ENCODE measurements at places on chromosomes 5 and 9.

- no peak for DNase-seq
These were observed 14.4 kb downstream of the CKMT2 start for GRCh38 chr5:81247441-81247972.

- DNase-seq: no peak
These were observed 38.9 kb downstream of the EFNA5 start for GRCh38 chr5:107631805-107632362.

GRCh38 chr9:112271466-112272098 lies 61.8 kb downstream of the PTBP3 start:
- no peak for DNase-seq

GRCh38 chr9:125971050-125971449 lies 223.9 kb downstream of the PBX3 start:
- DNase-seq: no peak

DNA sequence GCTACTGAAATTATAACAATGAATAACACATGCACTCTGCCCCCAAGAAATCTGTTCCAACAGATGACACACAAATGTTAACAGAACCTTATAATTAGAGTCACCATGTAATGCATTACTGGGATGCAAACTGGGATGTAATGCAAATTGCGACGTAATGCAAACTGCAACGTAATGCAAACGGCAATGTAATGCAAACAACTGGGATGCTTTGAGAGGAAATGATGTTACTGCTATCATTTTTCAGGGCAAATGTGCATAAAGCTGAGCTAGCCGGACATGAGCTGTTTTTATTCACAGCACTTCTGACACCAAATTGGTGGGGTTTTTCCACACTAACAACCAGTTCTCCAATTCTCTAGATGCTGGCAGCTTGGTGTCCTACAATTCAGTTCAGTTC lies 117.2 kb downstream of the ADAMTS16 start:
- DNase-seq: no peak

DNA sequence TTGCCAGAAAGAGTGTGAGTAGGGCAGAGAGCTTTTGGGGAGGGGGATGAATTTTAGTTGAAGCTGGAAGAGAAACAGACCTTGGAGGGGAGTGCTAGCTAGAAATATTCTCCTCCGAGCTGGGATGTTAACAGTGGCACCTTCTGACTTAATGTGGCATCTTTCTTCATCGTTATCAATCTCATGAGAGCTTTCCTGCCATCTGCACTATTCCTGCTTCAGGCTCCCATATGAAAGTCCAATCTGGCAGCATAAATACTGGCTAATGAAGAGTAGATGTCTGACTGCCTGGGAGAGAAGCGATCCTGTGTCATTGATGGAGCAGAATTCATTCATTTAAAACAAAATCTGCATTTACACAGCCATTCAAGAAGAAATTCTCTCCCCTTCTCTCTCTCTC lies 284.5 kb downstream of the TMEM38B start:
- no peak for DNase-seq

DNA sequence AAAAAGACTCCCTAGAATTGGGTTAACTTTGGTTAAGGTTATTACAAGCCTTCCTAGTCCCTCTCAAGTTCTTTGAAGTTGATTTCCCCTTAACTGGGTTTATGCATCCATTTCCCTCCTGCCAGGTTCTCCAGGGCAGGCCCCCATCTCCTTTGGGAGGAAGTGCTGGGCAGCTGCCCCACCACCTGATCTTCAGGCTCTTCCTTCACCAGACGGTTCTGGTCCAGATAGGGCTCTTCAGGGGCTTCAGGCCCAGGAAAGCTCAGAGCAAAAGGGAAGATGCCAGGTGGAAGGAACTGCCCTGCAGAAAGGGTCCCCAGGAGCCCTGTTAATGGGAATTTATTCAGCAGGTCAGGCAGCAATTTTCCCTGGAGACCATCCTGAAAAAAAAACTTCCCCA lies 2.1 kb downstream of the SMIM32 start:
- DNase-seq: no peak

GRCh38 chr5:159602434-159602833 lies 272.1 kb upstream of the IL12B start:
- no peak for DNase-seq

DNA sequence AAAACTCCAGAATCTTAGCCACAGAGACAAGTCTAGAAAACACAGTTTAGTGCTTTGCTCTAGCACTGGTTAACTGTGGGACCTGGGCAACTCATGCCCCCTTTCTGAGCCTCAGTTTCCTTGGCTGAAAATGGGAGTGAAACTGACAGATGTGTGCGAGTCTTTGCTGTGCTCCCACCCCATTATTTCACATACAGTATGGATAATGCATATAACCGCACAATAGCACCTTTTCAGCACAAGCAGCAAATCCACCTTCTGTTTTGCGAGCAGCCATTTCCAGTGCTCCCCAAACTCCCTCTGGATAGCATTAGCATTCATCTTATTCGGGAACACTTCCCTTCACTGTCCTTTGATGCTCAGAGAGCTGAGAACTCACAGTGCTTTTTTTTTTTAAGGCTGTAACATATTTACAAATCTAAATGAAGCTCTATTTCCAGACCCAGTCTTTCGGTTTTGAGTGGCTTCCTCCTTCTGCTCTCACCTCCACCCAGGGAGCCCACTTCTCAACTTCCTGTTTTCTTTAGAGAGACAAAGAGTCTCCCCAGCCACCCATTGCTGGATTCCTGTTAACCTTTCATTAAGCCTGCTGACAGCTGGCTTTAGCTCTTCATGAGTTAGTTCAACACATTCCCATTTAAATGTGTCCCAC lies 49.2 kb downstream of the TIMD4 start:
- DNase-seq: peak; percentile 21

DNA sequence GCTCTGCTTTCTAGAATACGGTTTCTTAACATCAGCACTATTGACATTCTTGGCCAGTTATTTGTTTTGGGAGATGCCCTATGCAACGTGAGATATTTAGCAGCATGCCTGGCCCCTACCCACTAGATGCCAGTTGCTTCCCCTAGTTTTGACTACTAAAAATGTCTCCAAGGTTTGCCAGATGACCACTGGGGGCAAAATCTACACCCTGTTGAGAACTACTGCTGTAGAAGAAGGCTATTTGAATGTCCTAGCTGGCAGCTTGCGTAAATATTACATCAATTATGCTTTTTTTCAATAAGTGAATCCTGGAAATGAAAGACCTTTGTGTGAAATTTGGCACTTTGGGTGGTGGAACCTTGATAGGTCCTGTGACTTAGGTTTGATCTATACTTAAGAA lies 5.0 kb downstream of the NCBP1 start:
- no peak for DNase-seq

DNA sequence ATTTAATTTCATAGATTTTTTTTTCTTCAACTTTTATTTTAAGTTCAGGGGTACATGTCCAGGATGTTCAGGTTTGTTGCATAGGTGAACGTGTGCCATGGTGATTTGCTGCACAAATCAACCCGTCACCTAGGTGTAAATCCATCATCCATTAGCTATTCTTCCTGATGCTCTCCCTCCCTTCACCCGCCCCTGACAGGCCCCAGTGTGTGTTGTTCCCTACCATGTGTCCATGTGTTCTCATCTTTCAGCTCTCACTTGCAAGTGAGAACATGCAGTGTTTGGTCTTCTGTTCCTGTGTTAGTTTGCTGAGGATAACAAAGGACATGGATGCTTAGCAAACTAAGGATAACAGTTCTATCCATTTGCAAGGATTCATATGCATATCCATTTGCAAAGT lies 209.1 kb upstream of the ADCY2 start:
- DNase-seq: no peak

DNA sequence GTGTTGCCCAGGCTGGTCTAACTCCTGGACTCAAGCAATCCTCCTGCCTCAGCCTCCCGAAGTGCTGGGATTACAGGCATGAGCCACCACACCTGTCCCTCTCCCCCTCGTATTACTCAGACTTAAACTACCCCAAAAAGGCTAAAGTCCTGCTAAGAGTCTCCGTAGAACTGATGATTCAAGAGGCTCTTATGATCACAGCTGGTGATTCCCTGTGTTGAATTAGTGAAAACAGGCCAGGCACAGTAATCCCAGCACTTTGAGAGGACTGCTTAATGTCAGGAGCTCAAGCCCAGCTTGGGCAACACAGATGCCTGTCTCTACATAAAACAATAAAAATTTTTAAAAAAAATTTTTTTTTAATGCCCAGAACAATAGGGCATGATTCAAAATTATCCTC lies 9.2 kb downstream of the CDC26 start:
- no peak for DNase-seq

- DNase-seq: no peak
These were observed 108.6 kb downstream of the DAB2IP start for GRCh38 chr9:121759996-121760395.

DNA sequence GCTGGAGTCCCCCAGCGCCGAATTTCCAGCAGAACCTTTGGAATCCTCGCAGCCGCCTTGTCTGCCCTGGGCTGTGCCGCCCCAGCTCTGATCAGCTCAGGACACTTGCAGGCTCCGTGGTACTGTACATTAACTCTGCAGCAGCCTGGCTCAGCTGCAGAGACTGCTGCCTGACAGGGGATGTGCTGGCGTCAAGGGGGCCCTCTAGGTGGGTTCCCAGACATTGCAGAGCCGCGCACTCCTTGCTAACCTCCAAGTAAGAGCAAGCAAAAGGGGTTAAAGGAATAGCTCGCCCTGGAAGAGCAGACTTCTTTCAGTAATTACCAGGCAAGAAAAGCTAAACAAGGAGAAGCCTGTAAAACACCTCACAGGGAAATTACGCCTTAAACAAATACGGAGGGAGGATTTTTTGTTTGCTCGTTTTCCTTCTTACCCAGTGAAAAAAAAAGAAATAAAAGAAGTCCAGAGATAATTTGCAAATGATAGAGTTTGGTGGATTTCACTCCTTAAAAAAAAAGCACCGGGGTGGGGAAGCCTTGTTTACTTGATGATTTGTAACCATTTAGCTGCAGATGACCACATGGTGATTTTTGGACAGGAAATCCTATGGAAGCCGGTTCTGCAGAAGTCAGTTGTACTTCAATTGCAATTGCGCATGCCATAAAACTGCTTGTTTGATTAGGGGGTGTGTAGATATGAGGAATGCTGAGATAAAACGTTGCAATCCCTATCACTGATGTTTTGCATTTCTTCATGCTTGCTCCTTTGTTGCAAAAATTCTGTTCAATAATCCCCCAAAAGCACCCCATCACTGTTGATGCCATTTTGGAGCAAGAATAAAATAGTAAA lies 305.8 kb downstream of the PDE4D start:
- no peak for DNase-seq

DNA sequence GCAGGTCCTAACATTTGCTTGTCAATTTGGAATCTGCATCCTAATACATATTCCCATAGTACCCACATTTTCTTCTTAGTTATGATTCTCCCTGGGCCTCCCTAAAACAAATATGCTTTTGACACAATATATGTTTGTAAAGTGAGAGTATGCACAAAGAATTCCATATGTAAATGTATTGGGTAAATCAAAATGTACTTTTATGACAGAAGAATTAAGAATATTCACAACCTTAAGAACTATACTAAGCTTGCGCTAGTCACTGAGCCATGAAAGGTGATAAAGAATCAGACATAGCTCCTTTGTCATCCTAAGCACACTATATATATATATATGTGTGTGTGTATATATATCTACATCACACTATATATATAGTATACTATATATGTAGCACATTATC lies 438.5 kb downstream of the ACTL7B start:
- DNase-seq: no peak

DNA sequence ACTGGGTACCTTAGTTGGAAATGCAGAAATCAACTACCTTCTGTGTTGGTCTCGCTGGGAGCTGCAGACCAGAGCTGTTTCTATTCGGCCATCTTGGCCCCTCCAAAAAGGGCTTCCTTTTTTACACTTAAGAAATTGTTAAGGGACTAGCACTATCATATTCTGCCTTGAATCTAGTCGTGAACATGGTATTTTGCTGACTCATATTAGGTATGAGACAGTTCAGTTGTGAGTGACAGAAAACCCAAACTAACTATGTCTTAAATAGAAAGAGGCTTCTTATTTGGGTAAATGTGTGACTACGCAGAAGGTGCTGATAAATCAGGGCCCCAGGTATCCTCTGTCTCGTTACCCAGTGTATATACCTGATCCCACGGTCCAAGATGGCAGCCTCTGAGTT lies 298.2 kb downstream of the EDIL3 start:
- DNase-seq: no peak

DNA sequence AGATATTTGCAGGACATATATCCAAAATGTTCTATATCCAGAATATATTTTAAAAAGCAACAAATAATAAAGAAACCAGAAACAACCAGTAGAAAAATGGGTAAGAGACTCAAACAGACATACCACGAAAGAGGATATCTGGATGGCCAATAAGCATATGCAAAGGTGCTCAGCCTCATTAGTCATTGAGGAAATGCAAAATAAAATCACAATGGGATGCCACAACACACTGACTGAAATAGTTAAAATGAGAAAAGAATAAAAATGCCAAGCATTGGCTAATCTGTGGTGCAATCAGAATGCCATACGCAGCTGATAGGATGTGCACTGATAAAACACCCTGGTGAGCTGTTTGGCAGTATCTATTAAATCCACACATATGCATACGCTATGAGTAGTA lies 265.8 kb upstream of the ANKH start:
- no peak for DNase-seq

- no peak for DNase-seq
These were observed 85.6 kb upstream of the FST start for GRCh38 chr5:53394808-53395207.

- no peak for DNase-seq
These were observed 185.7 kb upstream of the CCNH start for GRCh38 chr5:87598460-87598859.

DNA sequence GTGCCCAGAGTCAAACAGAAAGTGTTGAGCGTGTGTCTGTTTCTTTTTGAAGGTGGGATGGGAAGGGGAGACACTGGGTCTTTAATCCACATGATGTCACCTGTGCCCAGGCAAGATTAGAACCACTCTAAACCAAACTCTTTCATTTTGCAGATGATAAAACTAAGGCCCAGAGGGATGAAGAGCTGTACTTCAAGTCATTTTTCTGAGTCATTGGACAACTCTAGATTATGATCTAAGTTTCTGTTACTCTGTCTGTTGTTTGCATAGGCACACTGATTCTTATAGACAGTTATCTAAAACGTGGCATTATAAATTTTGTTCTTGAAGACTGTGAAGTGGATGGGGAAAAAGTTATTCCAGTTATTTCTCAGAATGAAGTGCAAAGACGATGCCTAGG lies 48.8 kb downstream of the MAST4 start:
- DNase-seq: no peak

Data from activated naive CD4-positive, alpha-beta T cell treated with Interleukin-2 at 50 U/mL for 16 hours (primary cell).